ENCODE measurements at places on chromosomes 16 and 17.
A peak's percentile ranks its signal among the peaks of the same experiment; 100 is the strongest.

GRCh38 chr16:81673432-81673831 is 105.7 kb upstream of the PLCG2 start:
- no peak for DNase-seq

- no peak for DNase-seq
Measured at GRCh38 chr17:80586846-80587228, 42.2 kb downstream of the RPTOR start.

DNA sequence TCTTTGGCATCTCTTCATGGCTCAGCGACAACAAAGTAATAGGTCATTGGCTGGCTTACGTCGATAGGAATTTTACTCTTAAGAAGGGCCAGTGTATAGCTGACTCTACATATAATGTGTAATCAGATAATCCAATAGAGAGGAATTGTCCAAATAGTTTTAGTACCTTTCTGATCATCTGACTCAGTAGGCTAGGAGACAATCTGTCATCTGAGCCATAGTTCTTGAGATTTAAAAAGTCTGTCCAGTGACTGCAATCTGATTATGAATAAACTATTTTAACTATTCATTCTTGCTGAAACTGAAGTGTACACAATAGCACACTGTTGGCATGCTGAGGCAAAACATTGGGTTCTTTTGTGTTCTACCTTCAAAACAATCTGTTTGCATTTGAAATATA is 21.4 kb upstream of the NOL11 start:
- DNase-seq, result no peak

- no peak for DNase-seq
Measured at GRCh38 chr17:43352579-43353331, 46.0 kb upstream of the ARL4D start.

- DNase-seq, result no peak
Measured at GRCh38 chr16:52812678-52813556, 239.8 kb downstream of the CHD9NB start.

DNA sequence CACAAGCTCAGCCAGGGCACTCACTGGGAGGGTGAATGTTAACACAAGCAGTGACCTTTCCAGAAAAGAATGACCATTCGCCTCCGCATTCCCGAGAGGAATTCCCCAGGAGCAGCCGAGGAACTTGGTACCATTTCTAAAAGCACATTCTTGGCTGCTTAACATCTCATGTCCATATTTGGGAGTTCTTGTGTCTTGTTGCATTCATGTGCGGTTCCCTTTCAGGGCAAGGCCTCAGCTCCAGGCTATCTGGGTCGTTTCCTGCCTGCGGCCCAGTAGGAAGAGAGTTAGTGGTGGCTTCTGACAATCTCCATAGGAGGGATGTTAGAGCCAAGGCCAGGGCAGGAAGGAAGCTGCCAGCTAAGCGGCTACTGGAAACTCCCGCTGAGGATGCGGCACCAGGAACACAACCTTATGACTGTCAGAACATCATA is 27.8 kb upstream of the MEAK7 start:
- no peak for DNase-seq

- DNase-seq, result peak; percentile 90
Measured at GRCh38 chr17:7561028-7561575, 617 bp upstream of the SENP3 start.

DNA sequence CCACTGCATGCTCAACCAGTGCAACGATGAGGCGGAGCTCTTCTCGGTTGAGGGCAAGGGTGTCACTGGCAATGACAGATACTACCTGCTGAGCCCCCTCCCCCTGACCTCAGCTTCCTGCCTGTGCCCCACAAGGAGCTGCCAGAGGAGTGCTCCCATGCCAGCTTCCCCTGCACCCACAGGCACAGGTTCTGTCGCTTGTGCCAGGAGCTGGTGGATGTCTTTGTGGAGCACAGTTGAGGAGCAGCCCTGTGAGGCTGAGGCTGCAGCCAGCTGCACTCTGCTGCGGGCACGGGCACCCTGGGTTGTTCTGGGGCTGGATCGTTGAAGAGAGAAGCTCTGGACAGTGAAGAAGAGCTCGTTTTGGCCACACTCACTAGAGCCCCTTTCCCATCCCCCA is 165.3 kb upstream of the ZNF267 start:
- DNase-seq, result no peak

DNA sequence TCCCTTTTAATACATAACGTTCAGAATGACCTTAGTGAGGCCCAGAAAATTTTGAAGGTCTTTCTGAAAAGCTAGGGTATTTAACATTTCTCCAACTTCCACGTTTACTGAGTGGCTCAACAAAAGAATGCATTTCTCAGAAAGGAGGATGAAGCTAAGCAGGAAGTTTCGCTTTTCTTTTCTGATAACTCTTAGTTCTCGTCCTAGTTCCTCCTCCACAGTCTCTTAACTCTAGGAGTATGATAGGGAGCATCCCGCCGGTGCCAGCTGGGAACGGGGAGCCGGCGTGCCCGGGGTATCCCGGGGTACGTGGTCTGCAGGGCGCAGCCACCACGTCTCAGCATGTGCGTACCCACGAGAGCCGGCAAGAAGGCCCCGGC is 363 bp downstream of the KARS1 start:
- DNase-seq, result no peak

DNA sequence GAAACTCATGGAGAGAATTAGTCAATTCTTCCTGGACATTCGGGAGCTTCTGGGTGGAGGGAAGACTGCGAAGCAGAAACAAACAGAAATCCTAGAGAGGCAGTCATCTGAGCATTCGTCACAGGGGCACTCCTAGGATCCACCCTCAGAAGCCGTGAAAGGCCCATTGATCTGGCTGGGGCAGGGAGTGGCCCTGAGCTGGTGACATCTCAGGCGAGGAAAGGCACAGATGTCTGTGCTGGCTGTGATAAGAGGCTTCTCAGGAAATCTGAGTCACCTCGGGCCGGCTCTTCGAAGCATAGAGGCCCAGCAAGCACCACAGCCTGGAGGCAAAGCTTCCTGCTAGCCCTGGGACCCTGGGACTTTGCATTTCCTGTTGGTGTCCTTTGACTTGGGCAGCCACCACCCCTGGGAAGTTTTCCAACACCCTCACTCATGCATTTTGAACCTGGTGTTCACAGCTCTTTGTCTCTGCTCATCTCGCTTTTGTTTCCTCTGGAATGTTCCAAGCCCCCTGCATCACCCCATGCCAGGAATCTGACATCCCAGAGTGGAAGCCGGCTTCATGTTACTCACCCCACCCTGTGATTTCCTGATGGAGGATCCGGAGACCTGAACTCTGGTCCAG is 23.3 kb upstream of the CDRT4 start:
- peak; percentile 97 for DNase-seq

DNA sequence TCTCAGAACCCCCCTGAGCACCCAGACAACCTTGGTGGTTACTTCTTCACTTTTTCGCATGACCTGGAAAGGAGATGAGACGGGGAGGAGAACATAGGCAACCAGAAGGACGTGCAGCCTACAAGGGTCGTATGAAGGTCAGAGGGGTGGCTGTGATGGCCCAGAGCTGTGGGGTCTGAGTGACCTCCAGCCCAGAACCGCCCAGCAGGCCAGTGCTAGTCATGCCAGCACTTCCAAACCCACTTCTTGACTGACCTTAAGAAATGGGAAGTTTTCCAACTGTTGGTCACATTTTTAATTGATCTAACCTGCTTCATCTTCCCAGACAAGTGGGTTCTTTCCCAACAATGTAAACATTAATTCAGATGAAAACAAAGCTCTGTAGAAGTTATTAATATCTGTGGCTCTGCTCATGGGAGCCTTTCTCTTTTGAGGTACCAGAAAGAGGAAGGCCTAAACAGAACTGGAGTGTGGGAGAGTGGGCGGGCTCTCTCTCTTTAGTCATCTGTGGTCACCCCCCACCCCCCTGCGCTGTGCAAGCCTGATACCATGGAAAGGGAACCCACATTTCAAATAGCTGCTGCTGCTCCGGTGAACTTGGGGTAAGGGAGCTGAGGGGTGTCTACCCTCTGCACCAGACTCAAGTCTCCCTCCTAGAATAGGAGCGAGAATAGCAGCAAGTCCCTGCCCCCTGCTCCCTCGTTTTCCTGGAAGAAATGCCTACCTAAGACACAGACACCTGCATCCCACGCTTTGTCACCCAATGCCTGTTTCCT is 101.6 kb downstream of the RAB11FIP4 start:
- DNase-seq, result no peak

DNA sequence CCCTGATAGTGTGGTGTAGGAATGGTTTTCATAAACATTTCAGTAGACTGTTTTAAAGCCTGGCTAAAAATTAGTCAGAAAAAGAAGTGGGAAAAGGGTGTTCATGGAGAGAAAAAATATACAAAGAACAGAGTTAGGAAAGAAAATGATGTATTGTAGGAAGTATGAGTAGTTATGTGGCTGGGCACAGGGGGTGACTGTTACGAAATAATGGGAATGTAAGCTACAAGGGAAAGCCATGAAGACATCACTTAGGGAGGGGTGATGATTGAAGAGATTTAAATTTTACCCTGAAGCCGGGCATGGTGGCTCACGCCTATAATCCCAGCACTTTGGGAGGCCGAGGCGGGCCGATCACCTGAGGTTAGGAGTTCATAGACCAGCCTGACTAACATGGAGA is 55.3 kb downstream of the NUP88 start:
- DNase-seq, result no peak

- no peak for DNase-seq
Measured at GRCh38 chr16:67731071-67731752, 12.1 kb upstream of the GFOD2 start.

- DNase-seq, result peak; percentile 13
Measured at GRCh38 chr17:45812102-45812501, 28.0 kb downstream of the CRHR1 start.

DNA sequence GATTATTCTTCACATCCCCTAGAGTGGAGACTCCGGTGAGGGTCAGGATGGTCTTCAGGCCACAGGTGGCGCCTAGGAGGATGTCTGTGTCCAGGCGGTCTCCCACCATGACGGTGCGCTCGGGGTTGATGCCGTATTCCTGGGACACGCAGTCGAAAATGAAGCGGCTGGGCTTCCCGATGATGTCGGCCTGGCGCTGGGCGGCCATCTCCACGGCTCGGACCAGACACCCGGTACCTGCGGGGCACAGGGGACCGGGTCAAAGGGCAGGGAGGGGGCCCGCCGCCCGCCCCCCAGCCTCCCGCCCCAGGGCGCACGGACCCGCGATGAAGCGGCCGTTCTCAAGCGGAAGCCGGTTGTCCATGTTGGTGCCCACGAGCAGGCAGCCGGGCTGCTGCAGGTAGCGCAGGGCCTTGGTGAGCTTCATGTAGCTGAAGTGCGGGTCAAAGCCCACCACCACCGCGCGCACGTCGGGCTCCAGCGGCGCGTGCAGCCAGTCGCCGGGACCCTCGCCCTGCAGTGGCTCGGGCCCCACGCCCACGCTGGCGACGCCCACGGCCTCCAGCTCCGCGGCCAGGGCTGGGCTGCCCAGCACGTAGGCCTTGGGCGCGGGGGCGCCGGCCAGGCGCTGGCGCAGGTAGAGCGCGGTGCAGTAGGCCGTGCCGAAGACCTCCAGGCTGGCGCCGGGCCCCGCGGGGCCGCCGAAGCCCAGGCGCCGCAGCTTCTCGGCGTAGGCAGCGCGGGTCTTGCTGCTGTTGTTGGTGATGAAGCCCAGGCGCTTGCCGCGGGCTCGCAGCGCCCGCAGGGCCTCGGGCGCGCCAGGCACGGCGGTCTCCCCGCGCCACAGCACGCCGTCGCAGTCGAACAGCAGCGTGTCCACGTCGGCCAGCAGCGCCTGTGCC is 572 bp downstream of the PGP start:
- peak; percentile 72 for DNase-seq

- peak; percentile 36 for DNase-seq
Measured at GRCh38 chr16:71230122-71230845, at the start of gene HYDIN. TSS of gene HYDIN (minus strand) at chr16:71230722. CDS start at chr16:71186895, 43,827 bp downstream.

DNA sequence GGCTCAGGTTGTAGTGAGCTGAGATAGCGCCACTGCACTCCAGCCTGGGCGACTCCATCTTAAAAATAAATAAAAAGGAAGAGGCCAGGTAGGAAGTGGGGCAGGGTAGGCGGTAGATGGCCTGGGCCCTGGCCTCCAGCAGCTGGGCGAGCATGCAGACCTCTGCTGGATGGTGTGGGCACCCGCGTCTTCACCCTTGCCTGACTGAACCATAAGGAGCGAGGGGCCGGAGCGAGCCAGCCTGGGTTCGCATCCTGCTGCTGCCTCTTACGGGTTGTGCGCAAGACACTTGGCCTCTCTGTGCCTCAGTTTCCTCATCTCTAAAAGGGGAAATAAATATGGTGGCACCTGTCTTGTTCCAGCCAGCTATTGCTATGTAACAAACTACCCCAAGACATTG is 146.1 kb upstream of the GSE1 start:
- no peak for DNase-seq

DNA sequence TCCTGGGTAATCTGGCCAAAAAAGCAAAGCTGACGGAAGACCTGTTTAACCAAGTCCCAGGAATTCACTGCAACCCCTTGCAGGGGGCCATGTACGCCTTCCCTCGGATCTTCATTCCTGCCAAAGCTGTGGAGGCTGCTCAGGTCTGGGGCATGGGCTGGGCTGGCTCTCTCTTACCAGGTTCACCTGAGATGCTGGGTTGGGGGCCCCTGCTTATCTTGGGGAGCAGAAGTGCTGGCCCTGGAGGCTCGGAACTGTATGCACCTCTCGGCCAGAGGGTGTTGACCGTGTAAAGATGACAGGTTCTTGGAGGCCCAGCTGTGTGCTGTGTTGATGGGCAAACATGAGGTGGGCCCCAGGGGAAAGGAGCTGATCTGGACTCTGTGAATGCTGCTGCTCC is 40.2 kb downstream of the GPT2 start:
- no peak for DNase-seq

GRCh38 chr17:79137015-79137788 is 62.6 kb downstream of the ENGASE start:
- DNase-seq, result no peak

GRCh38 chr16:73746554-73746953 is 550.1 kb upstream of the PSMD7 start:
- no peak for DNase-seq

DNA sequence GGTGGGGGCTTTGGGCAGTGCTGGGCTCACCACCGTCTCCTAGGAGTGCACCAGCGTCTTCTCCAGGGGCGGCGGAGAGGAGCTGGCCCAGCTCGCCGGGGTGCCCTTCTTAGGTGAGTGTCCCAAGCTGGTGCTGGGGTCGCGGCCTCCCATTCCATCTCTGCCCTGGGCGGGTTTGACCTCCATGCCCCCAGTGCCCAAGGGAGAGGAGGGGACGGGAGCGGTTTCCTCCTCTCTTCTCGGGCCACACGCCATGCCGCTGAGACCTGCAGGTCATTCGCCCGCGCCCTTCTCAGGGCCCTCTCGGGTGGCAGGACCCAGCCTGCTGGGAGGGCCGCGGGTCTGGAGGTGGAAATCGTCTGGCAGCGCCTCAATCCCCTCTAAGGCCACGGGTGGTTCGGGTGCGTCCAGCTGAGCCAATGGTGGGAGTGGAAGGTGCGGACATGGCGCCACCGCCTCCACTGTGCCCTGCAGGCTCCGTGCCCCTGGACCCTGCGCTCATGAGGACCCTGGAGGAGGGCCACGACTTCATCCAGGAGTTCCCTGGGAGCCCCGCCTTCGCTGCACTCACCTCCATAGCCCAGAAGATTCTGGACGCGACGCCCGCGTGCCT is 5.3 kb downstream of the IGFALS start:
- DNase-seq, result no peak

DNA sequence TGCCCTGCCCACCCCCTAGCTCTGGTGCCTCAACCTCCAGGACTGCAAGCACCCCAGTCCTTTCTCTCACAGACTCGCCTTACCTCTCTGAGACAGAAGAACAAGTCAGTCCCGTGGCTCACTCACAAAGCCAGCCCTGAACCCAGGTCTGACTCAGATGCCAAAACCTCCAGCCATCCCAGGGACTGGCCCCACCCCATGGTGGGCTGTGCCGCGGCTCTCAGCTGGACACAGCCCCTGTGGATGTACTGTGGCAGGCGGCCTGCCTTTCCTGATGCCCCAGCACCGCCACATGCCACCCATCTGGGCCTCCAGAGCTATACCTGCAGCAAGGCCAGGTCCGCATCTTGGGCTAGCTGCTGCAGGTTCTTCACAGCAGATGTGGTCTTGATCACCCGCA is 19.8 kb downstream of the MPG start:
- no peak for DNase-seq
